NCI-H526 (cell line): ENCODE measurements at places on chromosomes 2 and 18.

GRCh38 chr2:30372826-30373225 is 74.2 kb upstream of the LCLAT1 start:
- DNase-seq, result no peak

GRCh38 chr2:28664120-28664842 is 87.3 kb upstream of the PPP1CB start:
- no peak for DNase-seq

- no peak for DNase-seq
Observed at GRCh38 chr2:3476985-3477327, 42.4 kb downstream of the ADI1 start.

- no peak for DNase-seq
Observed at GRCh38 chr2:10534514-10535250, 86.6 kb upstream of the ODC1 start.

GRCh38 chr2:205957452-205958154 is 128.4 kb downstream of the INO80D start:
- no peak for DNase-seq

DNA sequence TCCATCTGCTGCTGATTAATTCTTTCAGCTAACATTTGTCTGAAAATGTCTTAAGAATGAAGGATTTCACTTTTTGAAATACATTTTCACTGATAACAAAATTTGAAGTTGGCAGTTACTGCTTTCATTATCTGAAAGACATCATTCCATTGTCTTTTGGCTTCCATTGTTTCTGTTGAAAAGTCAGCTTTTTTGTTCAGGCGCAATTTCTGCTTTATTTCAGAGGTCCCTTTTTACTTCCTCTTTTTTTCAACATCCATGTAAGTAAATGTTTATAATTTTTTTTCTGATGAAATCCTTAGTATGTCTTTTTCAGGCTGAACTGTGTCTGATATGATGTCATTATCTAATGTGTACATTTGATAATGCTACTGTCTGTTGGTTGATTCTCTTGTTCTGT is 184.2 kb downstream of the RND3 start:
- DNase-seq, result no peak

DNA sequence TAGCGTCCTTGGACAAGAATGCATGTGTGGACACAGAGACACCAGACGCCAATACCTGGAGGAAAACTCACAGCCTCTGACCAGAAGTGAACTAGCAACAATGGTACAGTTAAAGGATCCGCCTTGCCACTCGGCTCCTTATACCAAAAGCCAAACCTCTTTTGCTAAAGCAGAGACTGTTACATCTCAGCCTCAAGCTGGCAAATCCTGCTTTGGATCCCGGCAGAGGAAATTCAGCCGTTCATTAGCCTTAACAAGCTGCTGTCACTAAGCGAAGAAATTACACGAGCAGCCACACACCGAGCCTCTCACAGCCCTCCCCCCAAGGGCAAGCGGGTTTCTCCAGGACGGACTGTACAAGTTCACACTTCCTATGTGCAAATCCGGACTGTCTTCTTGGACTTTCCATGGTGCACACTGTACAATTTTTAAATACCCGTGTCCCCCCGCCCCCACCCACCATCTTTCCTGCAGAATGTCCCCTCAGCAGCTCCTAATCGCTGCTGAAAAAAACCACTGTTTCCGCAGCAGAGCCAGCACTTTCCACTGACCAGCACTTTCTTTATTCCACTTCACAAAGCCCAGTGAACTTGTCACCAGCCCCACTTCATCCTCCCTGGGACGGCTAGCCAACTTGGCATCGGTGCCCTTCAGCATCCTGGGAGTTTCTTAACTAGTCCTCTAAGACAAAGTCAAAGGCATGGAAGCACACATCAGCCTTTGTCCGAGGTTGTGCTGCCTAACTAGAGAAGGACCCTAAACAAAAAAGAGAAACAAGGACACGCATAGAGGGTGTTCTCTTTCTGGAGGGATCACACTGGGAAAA is 1.5 kb downstream of the KLF7 start:
- no peak for DNase-seq

DNA sequence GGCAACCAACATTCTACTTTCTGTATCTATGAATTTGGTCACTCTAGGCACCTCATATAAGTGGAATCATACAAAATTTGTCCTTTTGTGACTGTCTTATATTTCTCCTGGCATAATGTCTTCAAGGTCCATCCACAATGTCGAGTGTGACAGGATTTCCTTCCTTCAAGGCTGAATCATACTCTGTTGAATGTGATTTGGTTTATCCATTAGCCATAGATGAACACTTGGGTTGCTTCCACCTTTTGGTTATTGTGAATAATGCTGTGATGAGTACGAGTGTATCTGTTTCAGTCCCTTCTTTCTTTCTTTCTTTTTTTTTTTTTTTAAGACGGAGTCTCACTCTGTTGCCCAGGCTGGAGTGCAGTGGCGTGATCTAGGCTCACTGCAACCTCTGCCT is 311.3 kb downstream of the TGIF1 start:
- no peak for DNase-seq

- DNase-seq, result no peak
Observed at GRCh38 chr2:20143263-20143662, 81.7 kb downstream of the SDC1 start.
